ENCODE measurements at places on chromosomes 16 and 17. TPM values are rescaled to one million over a fixed set of nuclear protein-coding genes. Genes with fewer than 3 reads are reported as not detected.
A peak's percentile ranks its signal among the peaks of the same experiment; 100 is the strongest.

DNA sequence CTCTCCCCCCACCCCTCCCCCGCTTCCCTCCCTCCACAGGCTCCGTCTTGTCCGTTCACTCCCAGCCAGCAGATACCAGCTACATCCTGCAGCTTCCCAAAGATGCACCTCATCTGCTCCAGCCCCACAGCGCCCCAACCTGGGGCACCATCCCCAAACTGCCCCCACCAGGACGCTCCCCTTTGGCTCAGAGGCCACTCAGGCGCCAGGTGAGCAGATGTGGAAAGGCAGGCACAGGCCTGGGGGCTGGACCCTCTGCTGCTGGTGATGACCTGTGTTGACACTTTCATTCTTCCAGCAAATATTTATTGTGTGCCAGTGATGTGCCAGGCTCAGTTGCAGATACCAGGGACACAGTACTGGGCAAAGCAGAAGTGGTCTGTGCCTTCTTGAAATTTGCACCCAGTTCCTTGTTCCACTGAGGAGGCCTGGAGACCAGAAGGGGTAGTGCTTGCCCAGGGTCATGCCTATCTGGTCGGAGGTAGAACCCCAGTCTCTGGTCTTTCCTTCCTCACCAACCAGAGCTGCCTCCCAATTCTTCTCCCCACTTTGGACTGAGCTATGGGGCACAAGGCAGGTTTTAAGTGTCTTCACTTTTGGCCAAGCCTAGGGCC lies 10.3 kb upstream of the ABCC3 start:
- no peak for DNase-seq

- no peak for DNase-seq
Measured at GRCh38 chr17:80989586-80989913, 2.1 kb upstream of the CHMP6 start.

- no peak for DNase-seq
Measured at GRCh38 chr16:69402439-69402838, 16.6 kb upstream of the TERF2 start.

DNA sequence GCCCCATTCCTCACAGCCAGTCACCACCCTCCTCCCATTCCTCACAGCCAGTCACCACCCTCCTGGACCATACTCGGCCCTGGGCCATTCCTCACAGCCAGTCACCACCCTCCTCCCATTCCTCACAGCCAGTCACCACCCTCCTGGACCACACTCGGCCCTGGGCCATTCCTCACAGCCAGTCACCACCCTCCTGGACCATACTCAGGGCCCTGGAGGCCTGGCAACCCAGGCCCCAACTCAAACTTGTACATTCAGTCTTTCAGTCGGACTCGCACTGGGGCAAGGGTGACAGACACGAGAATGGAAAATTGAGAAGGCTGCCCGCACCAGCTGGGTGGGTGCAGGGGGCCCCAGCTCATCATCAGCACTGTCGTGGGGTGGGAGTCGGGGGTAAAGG lies 30.4 kb upstream of the FOXK2 start:
- DNase-seq: peak; percentile 86

GRCh38 chr16:67953641-67954375 lies 9.9 kb upstream of the LCAT start:
- DNase-seq: no peak

GRCh38 chr16:29112755-29113347 lies 128.0 kb downstream of the LAT start:
- DNase-seq: no peak

DNA sequence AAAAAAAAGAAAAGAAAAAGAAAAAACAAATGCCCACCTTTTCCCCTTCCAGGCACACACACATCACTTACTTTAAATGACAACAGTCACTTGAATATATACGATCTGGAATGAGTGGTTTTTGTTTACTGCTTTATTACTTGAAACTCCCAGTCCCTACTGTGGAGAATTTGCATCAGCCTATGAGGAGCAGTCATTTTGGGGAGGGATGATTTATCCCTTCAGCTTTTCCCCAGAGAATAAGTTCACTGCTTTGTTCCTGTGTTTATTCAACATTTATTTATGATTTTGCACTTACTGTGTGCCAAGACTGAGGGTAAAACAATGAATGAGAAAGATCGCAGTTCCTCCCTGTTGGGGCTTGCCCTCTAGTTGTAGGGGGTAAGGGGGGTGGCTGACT lies 4.7 kb upstream of the ZNF423 start:
- DNase-seq: no peak

DNA sequence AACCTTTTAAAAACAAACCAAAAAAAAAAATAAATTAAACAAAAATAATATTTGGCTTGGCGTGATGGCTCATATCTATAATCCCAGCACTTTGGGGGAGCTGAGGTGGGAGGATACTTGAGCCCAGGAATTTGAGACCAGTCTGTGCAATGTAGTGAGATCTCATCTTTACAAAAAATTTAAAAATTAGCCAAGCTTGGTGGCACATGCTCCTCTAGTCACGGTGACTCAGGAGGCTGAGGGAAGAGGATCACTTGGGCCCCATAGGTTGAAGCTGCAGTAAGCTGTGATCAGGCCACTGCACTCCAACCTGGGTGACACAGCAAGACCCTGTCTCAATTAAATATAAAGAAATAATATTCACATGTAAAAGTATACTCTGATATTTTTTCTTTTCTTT lies 12.2 kb downstream of the GNGT2 start:
- DNase-seq: no peak

Gene ELMO3
- total RNA-seq: 2.2 TPM

- DNase-seq: no peak
Measured at GRCh38 chr16:3951861-3952736, 71.6 kb upstream of the CREBBP start.

- no peak for DNase-seq
Measured at GRCh38 chr16:66493490-66494401, 56.2 kb downstream of the TK2 start.

- no peak for DNase-seq
Measured at GRCh38 chr17:72414032-72414396, 293.2 kb downstream of the SOX9 start.

Gene CDH8
- not detected for total RNA-seq

DNA sequence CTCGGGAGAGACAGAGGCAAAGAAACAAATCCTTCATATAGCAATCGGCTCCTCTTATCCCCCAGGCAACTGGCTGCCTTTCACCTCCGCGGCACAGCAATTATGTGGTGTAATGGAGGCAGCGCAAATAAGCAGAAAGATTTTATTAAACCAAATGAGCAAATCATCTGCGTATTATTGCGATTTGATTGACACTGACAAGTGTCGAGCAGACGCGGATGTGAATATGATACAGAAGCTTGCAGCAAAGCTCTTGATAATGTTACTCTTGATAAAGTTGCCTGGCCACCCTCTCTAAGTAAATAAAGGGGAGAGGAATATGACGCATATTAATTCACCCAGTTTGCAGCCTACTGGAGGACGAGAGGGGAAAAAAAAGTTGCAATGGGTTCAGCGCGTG lies 26.5 kb upstream of the AKTIP start:
- DNase-seq: no peak

GRCh38 chr16:88596483-88596882 lies 26.3 kb downstream of the ZC3H18 start:
- no peak for DNase-seq

GRCh38 chr17:72342627-72343527 lies 222.1 kb downstream of the SOX9 start:
- peak; percentile 87 for DNase-seq

Gene CCL23
- total RNA-seq: not detected

Gene DUSP3
- 151 TPM for total RNA-seq
